ENCODE measurements at places on chromosomes 1 and 21.

- DNase-seq = peak; percentile 68
Measured at GRCh38 chr1:93847811-93848288, 31.2 kb downstream of the DNTTIP2 start.

DNA sequence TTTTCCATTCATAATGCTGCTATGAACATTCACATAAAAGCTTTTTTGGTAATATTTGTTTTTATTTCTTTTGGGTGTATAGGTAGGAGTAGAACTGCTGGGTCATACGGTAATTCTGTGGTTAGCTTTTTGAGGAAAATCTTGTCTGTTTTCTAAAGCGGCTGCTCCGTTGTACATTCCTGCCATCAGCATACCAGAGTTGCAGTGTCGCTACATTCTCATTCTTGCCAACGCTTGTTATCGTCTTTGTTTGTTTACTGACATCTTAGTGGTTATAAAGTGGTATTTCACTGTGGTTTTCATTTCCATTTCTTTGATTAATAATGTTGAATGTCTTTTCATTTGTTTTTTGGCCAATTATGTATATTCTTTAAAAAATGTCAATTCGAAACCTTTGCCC, 469.8 kb upstream of the ZP4 start:
- DNase-seq = no peak

GRCh38 chr21:44359396-44359795, 6.0 kb downstream of the TRPM2 start:
- DNase-seq = no peak

- DNase-seq = no peak
Measured at GRCh38 chr1:10975567-10976326, 36.7 kb upstream of the TARDBP start.

GRCh38 chr1:9244501-9245229, 10.1 kb downstream of the H6PD start:
- DNase-seq = no peak

GRCh38 chr1:96370757-96371156, 350.8 kb upstream of the PTBP2 start:
- no peak for DNase-seq

DNA sequence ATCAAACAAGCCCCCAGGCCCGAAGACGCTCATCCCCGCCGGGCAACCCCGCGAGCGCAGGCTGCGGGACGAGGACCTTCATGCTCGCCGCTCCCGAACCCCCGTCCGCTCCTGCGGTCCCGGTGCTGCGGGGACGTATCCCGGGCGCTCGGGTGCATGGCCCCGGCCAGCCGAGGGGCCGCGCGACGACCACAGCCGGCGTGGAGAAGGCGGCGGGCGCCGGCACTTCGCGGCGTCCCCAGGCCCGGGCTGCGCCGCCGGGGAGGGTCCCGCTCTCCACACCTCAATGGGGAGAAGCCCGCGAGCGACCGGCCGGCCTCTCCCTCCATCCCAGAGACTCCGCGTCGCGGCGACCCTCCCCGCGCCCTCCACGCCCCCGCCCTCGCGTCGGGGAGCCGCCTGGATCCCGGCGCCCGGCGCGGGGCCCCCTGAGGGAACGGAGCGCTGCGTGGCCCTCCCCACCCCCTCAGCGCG, 401 bp downstream of the ERRFI1 start:
- no peak for DNase-seq

GRCh38 chr21:44749116-44749758, 37.9 kb upstream of the TSPEAR start:
- DNase-seq = no peak

GRCh38 chr1:23441446-23442148, 17.0 kb upstream of the TCEA3 start:
- DNase-seq = no peak

DNA sequence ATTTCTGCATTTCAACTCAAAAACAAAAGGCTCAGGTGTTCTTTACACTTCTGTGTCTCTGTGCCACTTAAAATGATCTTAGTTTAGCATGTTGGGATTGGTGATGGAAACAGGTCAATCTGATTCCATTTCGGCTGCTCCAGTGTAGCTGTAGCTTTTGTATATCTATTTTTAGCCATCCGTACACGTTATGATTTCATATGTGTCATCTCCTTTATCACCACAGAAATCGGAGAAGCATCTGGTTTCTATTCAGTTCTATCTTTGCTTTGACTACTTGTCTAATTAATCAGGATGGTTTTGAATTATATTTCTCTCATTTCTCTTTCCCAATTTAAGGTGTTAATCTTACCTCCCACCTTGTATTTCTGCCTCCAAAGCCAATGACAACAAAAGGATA, 41.1 kb downstream of the RGS21 start:
- DNase-seq = no peak

GRCh38 chr1:58833166-58833565, 49.3 kb upstream of the JUN start:
- no peak for DNase-seq

- DNase-seq = no peak
Measured at GRCh38 chr1:234504969-234505768, 26.2 kb upstream of the TARBP1 start.

GRCh38 chr1:216914974-216915373, 191.7 kb upstream of the ESRRG start:
- no peak for DNase-seq

- DNase-seq = no peak
Measured at GRCh38 chr21:23639721-23640120, 1967.6 kb downstream of the MRPL39 start.

DNA sequence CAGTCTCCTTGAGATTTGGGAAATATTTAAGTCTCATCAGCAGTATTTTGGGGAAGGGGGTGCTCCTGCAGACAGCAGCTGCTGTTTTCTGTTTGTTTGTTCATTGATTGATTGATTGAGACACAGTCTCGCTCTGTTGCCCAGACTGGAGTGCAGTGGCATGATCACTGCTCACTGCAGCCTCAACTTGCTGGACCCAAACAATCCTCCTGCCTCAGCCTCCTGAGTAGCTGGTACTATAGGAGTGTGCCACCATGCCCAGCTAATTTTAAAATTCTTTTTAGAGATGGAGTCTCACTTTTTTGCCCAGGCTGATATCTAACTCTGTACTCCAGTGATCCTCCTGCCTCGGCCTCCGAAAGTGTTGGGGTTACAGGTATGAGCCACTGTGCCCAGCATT, 18.2 kb downstream of the UCK2 start:
- no peak for DNase-seq

- no peak for DNase-seq
Measured at GRCh38 chr1:228899421-228899956, 164.2 kb downstream of the RHOU start.

DNA sequence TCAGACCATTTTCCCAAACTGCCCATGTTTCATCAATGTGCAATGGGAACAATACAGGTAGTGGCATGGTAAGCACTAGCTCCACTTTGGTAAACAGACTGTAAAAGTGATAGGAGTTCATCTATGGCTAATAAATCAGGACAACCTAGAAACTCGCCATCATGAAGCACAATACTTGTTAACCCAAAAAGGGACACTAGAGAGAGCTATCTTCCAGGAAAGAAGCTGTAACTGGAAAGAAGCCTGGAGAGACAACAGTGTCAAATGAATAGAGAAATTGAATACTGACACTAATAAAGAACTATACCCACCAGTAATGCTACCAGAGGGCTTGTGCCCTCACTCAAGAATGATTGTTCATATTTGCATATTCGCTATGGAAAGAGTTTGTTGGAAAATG, 164.7 kb upstream of the RGS18 start:
- DNase-seq = no peak

DNA sequence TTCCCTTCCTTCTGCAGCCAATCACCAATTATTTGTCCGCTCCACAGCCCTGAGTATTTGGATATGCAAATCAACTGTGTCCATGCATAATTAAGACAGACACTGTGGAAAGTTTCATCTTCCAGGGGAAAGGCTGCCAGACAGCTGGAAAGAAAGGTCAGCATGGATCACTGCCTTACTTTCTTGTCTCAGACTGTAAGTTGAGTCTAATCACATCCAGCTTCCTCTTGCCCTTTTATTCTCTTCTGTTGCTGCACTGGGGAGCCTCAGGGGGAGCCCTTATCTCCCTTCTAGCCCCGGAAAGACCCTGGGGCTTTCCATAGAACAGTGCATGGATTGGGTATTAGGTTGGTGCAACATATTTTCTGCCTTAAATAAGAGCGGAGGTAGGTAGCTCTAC, 182.9 kb downstream of the OMA1 start:
- no peak for DNase-seq

DNA sequence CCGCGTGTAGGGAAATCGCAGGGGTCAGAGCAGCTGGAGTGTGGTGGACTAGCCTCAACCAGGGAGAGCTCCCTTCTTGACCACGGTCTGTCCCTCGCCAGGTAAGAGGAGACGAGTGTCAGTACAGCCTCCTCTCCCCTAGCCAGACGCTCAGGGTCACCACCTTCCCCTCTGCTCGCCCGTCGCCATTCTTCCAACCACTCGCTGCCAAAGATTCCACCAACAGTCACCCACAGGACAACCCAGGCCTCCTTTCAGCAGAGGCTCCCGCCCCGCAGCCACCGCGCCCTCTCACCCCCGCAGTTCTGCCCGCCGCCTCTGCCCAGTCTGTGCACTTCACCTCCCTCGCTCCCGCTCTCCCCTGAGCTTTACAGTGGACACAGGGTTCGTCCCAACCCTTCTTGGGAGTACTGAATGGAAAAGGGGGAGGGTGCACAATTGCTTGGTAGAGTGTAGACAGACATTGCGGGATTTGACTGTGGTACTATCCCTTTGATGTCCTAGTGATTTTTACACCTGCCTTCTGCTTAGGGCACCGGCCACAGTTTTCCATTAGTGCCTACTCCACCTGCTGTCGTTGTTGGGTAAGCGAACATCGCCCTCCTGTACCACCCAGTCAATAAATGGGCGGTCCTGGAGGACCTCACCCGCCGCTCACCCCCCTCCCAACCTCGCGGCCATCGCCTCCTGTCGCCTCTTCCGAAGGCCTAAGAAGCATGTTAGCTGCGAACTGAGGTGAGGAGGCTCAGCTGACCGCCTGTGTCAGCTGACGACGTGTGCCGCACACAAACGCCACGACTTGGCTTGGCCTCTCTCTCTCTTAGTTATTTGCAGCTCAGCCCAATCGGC, 9.2 kb upstream of the NBPF11 start:
- DNase-seq = no peak

- DNase-seq = no peak
Measured at GRCh38 chr1:19802269-19802668, 2.6 kb upstream of the TMCO4 start.

DNA sequence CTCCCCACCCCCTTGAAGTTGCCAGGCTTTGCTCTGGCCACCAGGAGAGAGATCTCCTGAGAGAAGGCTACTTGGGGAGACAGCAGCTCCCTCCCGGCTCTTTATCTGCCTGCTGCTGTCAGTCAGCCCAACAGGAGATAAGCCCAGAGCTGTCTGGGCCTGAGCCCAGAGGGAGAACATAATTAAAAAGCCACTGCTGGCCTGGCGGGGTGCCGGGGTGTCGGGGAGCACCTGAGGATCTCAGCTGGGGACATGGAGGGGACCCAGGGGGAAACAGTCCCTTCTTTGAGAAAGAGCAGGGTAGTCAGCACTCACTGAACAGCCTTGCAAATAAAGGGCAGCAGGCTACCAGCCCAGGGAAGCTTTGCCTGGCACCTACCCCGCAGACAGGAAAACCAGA, 17.9 kb downstream of the VWA5B1 start:
- DNase-seq = no peak

- no peak for DNase-seq
Measured at GRCh38 chr1:5651964-5652821, 340.0 kb downstream of the NPHP4 start.

GRCh38 chr1:84691122-84691783, 992 bp upstream of the SSX2IP start:
- DNase-seq = no peak

GRCh38 chr1:222104694-222105392, 363.0 kb upstream of the DUSP10 start:
- no peak for DNase-seq

DNA sequence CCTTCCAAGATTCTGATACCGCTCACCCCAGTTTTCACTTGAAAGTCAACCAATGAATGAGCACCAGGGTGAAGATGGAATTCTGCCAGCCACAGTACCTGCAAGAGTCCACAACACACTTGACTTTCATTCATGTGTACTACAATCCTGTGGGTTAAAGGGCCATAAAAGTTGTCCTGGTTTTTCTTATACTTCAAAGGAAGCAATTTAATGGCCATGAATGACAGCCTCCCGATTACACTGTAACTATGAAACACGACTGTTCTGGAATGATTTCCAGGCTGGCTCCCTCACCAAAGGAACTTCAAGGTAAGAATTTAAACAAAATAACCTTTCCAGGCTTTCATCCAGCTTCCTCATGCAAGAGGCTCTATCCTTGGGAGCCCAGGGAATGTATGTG, 502.8 kb downstream of the SMYD3 start:
- DNase-seq = no peak

DNA sequence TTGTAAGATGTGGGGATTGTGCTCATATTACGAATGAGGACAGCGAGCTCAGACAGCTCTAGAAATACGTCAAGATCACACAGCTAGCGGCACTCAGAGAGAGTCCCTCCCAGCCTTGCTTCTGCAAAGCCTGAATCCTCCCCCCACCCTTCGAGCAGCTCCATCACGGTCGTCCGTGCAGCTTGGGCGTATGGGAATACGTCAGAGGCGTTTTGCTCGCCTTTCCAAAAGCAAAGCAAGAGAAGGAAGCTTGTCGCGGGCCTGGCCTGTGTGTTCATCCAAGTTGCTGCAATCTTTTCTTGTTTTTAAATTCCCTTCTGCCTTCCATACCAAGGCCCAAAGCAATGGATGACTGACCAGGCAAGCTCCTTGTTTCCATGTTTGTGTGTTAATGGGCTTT, 125.5 kb upstream of the IRF2BP2 start:
- DNase-seq = no peak

DNA sequence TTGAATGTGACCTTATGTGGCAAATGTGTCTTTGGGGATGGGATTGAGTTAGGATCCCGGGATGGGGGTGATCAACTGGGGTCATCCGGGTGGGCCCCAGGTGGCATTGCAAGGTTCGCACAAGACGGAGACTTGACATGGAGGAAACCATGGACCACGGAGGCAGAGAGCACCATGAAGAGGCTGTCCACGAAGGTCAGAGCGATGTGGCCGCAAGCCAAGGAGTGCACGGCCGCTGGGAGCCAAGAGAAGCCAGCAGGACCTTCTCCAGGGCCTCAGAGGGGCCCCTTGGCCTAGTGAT, 22.3 kb upstream of the COL18A1 start:
- no peak for DNase-seq

DNA sequence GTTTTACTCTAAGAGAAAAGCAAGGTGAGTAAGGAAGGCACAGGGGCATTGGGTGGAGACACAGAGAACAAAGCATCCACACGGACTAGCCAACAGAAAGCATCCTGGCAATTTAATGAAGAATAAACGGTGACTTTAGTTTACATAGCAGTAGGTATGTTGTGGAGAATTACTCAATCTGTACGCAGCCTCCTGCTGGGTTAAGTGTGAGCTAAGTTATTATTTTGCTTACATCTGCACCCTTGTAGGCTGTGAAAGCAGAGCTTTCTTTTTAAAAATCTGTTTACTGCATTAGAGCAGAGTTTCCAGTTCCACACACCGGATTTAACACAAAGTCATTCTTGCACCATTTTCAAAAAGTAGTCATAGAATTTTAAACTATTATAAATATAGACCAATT, 144.5 kb downstream of the AKT3 start:
- no peak for DNase-seq
